Right forelimb (tissue), 1 donor: ENCODE measurements at places on chromosomes 4 and X.

DNA sequence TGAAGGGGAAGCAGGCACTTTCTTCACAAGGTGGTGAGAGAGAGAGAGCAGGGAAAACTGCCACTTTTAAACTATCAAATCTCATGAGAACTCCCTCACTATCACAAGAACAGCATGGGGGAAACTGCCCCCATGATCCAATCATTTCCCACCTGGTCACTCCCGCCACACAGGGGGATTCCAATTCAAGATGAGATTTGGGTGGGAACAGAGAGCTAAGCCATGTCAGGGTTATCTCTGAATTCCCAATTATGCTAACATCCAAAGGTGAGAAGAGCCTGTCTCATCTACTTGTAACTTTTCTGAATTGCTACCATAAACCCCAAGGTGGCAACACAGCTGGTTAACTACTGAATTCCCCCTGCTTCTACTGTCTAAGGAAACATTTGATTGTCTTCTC lies 758.5 kb downstream of the ADGRL3 start:
- DNase-seq = no peak

- DNase-seq = no peak
Observed at GRCh38 chrX:13828392-13828791, 11.5 kb upstream of the GPM6B start.

- peak; percentile 30 for DNase-seq
Observed at GRCh38 chr4:2284934-2285612, 23.2 kb upstream of the MXD4 start.

- DNase-seq = no peak
Observed at GRCh38 chrX:134371133-134371532, 88.8 kb upstream of the HPRT1 start.

GRCh38 chr4:101418466-101418865 lies 71.1 kb upstream of the PPP3CA start:
- DNase-seq = no peak

- no peak for DNase-seq
Observed at GRCh38 chrX:18624599-18624998, 47.3 kb downstream of the RS1 start.

- DNase-seq = no peak
Observed at GRCh38 chr4:108276690-108277089, 108.0 kb upstream of the LEF1 start.

GRCh38 chr4:104418286-104418685 lies 76.4 kb downstream of the CXXC4 start:
- DNase-seq = no peak

DNA sequence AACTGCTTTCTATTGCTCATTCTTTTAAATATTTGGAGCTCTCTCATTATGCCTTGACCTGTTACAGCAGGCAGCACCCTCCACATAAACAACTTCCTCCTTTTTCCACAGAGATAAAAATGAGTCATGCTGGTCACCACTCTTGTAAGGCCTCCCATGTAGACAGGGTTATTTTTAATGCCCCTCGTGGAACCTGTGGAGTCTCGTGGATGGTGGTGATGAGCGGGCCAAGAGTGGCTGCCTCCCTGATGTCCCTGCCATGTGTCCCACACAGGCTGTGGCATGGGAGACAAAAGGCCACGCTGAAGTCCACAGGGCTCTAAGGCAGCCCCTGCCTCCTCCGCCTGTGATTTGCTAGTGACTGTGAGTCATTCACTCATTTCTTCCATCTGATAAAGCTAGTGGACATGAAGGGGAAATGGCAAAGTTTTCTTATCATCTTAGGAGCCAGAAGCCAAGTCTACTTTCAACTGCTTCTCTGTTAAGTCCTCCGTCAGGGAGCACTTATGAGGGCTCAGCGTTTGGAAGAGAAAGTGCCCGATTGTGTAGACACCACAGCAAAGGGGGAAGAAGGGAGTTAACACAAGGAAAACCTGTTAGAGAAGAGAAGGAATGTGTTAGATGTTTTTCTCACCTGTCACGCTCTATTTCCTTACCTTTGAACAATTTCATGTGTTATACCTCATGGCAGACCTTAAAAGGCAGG lies 121.6 kb upstream of the FAT1 start:
- no peak for DNase-seq

GRCh38 chrX:135707880-135708279 lies 5.6 kb upstream of the CT45A1 start:
- no peak for DNase-seq

GRCh38 chr4:156575430-156576073 lies 396.0 kb downstream of the PDGFC start:
- DNase-seq = no peak
